Stimulated activated CD8-positive, alpha-beta memory T cell treated with anti-CD3 and anti-CD28 coated beads, Interleukin-15, amount 100 ng/mL, for 1 hour (primary cell): ENCODE measurements at places on chromosomes 4 and X.

- no peak for DNase-seq
Measured at GRCh38 chr4:39913471-39913870, 64.2 kb downstream of the PDS5A start.

DNA sequence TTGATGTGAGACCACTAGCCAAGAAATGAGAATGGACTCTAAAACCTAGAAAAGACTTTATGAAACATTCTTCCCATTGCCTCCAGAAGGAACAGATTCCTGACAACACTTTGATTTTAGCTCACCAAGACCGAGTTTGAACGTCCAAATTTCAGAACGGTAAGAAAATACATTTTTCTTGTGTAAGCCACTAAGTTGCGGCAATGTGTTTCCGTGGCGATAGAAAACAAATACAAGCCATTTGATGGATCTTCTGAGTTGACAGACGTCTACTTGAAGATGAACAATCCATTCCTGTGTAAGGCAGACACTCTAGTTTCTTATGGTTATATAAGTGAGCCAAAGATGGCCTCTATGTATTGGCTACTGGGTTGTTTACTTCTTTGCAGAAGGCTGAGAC lies 52.5 kb downstream of the HS3ST1 start:
- no peak for DNase-seq

DNA sequence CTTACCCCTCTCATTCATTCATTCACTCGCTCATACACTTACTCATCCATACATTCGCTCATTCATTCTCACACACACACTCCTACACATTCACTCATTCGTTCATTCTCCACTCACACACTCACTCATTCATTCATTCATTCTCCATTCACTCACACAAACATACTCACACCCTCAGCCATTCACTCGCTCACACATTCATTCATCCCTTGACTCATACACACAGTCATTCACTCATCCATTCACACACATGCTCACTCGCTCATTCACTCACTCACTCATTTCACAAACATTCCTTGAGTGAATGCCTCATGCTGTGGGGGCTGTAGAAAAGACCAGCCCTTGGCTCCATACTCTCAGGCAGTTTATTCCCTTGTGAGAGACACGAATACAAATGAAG lies 151.1 kb upstream of the MAMLD1 start:
- DNase-seq: no peak

- no peak for DNase-seq
Measured at GRCh38 chrX:105462186-105462585, 241.7 kb upstream of the TEX13A start.

DNA sequence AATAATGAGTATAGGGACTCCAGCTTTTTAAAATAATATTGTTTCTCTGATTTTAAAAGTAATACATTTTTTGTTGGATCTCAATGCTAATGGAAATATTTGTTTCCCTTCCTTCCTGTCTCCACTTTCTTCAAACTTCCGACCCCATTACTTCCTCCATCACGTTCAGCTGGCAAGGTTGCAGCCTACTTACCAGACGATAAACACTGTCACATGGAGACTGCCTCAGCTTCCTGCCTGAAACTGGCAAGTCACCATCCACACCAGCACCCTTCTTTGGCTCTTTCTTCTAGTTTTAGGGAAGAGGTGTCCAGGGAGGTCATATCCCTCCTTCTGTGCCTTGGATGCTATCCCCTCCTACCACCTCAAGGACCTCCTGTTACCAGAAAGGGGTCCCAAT lies 3.4 kb upstream of the INTU start:
- DNase-seq: no peak

GRCh38 chrX:42616981-42617380 lies 161.0 kb downstream of the PPP1R2C start:
- no peak for DNase-seq

DNA sequence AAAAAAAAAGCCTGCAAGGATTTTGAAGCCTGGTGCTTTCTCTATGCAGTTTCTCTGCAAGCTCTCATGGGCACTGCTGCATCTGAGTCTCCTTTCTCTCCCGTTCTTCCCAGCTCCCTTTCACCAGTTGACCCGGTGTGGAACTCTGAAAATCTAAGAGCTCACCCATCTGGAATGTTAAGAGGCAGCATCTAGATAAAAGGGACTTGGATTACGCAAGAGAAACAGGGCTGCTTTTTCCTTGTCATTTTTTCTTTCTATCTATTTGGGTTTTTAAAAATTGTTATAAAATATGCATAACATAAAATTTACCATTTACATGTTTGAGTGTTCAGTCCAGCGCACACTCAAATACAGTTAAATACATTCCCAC lies 95.2 kb upstream of the RPS6KA3 start:
- DNase-seq: no peak

GRCh38 chr4:74543983-74544382 lies 99.0 kb downstream of the AREG start:
- DNase-seq: no peak

DNA sequence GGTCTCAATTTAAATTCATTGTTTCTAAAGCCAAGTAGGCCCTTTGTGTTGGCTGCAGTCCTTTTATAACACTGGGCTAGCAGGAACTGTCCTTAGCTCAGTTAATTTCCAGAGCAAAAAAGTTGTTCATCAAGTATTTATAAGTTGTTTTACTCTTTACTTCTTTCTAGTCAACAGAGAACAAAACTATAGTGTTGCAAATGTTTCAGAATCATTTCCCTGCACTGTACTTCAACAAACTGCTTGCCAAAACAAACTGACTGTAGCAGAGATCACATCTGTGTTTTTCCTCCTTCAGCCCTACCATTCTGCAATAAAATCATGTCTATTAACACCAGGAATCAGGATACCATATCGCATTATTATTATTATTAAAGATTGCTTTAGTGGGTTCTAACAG lies 168.5 kb upstream of the SH3RF1 start:
- DNase-seq: no peak

GRCh38 chr4:52714597-52715254 lies 36.5 kb downstream of the ERVMER34-1 start:
- no peak for DNase-seq

GRCh38 chrX:2321411-2321810 lies 179.4 kb downstream of the DHRSX start:
- no peak for DNase-seq

- no peak for DNase-seq
Measured at GRCh38 chrX:139738581-139738980, 30.6 kb upstream of the MCF2 start.

- DNase-seq: no peak
Measured at GRCh38 chr4:59759082-59759825, 1440.9 kb upstream of the ADGRL3 start.

DNA sequence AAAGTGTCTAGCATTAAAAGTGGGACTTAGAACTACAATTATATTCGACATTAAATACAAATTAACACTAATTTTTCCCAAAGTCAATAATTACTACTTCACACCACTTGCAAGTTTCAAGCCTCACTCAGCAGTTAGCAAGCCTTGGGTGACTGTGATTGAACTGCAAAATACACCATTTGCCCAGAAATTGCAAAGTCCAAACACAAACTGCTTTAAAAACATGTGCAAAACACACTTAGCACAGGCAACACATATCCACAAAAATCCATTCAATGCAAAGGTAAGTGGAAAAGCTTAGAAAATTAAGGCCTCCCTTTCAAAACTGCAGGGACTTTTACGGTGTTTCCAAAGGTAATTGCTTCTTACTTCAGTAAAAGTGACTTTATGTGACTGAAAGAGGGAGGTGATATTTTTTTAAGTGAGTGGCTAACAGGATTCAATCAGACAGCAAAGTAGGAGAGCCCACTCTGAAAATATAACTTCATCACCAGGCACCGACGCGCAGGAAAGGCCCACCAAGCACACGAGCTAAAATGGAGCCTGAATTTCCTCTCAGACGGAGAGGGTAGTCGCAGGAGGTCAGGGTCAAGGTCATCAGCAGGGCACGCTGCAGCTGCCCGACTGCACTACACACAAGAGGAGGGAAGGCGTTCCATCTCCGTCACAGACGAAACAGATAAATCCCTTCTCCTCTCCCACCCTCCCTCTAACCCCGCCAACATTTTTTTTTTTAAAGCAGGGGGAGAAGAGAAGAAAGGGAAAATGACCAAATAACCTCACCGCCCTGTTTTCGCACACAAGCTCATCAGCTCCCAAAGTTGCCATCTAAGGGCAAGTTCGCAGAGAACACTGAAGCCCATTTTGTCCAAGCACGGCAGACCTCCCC lies 3.1 kb downstream of the ZNF827 start:
- no peak for DNase-seq

GRCh38 chrX:16188687-16189086 lies 21.4 kb downstream of the MAGEB17 start:
- no peak for DNase-seq

- DNase-seq: no peak
Measured at GRCh38 chrX:22122510-22122909, 90.4 kb downstream of the PHEX start.

GRCh38 chr4:24655971-24656370 lies 71.6 kb upstream of the DHX15 start:
- DNase-seq: no peak

- no peak for DNase-seq
Measured at GRCh38 chr4:122329876-122330565, 48.8 kb upstream of the ADAD1 start.

DNA sequence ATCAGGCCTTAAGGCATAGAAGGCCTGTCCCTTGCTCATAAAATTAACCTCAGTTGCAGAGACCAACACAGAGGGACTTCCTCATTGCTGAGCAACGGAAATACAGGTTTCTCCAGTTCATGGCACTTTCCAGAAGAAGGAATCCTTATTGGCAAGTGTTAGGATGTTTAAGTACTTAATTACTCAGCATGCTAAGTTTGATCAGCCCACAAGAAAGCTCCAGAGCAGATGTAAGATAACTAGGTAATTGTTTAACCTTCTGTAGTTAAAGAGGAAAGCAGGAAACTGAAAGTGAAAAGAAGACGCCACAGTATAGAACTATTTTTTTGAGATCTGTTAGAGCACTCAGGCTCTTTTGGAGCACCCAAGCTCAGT lies 33.5 kb downstream of the SMS start:
- no peak for DNase-seq

GRCh38 chr4:74534121-74534520 lies 89.2 kb downstream of the AREG start:
- no peak for DNase-seq

GRCh38 chr4:148539387-148539786 lies 97.2 kb upstream of the NR3C2 start:
- DNase-seq: no peak

DNA sequence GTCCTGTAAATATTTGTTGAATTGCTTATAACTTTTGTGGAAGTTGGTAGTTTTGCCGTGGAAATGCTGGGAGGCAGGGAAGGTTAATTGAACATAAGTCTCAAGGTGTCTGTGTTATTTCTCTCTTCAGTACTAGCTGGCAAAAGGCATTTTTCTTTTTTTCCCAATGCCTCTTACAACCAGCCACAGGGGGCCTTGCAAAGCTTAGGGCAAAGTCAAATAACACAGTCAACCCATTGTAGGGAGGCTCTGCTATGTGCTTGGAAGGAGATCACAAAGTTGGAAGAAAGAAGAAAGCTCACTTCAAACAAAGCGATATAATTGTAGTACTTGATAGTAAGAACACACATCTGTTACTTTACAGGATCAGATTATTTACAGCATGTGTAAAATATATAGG lies 802.6 kb downstream of the PDHA2 start:
- DNase-seq: no peak

- DNase-seq: no peak
Measured at GRCh38 chr4:75654905-75655304, 18.3 kb downstream of the G3BP2 start.

DNA sequence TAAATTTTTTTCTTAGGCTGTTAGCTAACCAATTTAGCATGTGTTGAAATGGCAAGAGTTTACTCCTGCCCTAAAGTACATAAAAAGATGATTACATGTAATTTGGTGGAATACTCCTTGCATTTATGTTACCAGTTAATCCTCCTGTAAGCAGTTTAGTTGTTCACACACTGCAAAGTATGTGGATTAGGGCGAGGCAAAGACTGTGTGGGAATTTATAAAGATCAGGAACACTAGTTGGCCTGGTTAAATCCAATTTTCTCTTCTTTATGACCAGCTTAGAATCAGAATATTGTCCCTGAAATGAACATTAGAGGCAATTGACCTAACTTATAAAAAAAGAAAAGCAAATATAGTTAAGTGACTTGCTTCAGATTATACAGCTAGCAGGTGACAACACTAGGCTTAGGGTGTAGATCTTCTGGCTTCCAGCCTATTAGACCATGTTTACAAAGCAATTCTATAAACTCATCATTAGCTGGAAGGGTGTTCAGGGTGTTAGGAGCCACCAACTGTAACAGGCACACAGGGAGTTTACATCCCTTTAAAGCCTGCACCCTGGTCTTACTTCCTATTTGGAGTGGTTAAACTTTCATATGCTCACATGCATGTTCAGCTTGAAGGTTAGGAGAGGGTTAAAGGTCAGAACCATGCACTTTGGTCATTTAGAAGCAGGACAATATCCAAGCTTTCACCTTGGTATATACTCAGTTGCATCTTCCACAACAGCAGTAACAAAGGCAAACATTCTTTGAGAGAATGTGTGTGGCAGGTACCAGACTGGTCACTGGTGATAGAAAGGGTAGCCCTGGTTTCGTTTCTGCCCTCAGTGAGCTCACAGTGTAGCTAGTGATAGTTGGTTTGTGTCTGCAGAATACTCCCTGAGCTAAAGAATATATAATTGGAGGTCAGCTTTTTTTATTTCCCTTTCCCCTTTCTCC lies 72.6 kb downstream of the GC start:
- no peak for DNase-seq

DNA sequence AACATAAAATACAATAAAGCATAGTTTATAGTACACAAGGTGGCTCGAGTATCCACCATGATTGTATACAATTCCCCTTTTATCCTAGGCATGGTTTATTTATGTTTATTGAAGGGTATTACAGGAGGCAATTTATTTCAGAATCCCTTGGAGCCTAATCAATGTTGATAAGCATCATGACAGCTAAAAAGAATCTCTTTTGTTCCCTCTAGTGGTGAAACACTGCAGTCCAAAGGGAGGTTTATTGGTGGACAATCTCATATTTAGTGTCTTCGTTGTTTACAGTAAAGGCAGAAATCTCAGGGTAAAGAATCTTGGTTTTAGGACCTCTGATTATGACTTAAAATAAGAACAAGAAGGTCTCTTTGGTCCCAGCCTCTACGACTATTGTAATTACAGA lies 1712.5 kb downstream of the C4orf33 start:
- no peak for DNase-seq

DNA sequence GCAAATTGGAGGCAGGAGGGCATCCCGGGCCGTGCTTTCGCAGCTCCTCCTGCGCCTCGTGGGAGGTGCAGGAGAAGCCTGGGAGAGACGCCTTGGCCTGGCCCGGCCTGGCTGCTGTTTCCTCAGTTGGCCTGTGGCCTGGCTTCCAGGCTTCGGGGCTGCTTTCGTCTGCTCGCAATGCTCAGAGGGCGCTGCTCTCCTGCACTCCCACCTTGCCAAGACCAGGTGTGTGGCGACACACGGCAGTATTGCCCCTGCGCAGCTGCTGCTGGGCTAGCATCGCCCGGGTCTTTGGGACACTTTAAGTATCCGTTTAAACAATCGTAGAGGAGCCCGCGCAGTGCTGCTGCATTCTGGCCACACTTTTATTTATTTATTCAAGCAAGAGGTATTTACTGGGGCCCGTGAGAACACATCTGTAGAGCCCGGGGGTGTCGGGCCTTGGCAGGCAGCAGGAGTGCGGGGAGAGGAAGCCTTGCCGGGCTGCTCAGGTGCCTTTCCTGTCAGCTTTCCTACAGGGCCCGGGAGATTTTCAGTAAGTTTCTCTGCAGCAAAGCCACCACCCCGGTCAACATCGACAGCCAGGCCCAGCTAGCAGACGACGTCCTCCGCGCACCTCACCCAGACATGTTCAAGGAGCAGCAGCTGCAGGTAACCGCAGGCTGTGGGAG lies 26.2 kb upstream of the HGFAC start:
- DNase-seq: no peak
